ENCODE measurements at places on chromosomes 12 and 14.
A peak's percentile ranks its signal among the peaks of the same experiment; 100 is the strongest.

- DNase-seq = no peak
Observed at GRCh38 chr12:9095322-9095721, 20.4 kb downstream of the A2M start.

DNA sequence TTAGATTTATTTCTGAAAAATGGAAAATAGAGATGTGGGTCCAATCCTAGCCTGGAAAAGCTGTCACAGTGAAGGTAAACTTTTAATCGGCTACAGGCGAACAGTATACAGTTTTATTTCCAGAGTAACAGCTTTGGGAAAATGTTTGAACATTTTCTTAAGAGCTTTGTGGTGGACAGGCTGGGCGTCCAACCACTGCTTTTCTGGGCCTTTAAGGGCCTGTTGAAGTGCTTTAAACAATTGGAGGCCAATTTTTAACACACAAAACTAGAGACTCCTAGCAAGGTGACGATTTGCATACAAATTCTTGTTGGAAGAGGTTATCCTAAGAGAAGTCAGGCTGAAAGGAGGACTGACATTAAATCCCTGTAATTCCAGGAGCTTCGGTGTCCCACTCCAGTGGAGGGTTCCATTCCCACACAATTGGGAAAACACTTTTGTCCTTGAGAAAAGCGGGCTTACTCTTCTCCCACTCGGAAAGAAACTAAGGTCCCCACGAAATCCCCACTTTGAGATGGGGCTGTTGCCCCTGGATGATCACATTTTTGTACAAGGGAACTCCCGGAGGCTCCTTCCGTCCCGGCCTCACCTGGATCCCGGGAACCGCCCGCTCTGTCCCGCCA is 26.9 kb downstream of the BCL11B start:
- no peak for DNase-seq

DNA sequence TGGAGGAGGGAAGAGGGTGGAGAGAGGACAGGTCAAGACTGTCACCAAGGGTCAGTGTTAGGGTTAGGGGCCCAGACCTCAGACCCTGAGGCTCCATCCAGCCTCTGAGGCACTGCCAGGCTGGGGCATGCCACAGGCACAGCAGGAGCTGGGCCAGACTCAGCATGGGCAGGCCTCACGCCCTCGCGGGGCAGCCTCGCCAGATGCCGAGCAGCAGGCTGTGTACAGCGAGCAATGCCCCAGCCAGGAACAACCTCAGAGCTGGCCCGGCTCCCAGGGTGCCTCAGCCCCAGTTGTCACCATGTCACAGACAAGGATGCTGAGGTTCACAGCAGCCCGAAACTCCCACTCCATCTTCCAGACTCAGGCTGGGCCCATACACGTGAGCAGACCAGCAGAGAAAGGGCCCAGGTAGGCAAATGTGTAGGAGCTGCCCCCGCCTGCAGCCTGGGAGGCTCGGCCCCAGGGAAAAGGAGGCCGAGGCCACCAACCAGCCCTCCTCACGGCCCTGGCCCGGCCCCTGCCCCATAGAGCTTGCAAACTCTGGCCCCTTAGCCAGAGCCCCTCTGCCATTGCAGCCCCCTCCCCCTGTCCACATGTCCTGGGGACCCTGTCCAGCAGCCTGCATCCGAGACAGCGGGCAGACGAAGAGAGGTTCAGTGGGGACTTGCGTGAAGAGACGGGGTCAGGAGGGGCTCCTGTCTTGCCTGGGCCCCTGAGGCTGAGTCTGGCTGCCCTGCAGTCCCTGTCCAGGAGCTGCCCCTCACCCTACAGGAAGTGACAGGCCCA is 7.5 kb downstream of the C14orf180 start:
- no peak for DNase-seq

GRCh38 chr14:78566859-78567172 is 396.6 kb downstream of the NRXN3 start:
- DNase-seq = no peak

DNA sequence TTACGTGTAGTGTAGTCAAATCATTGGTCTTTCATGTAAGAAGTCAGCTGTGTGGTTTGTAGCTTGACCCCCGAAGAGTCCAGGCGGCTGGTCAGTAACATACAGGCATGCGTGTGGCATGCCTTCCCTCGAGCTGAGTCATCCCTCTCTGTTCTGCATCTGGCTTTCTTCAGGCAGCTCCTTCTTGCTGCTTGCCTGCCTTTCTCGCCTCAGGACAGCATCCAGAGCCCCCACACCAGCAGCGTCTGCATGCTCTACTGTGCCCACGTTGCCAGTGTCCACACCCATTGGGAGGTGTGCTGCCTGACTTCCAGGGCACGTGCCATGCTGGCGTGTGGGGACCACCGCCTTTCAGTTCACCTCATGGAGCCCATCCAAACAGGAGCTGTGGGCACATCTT is 96.8 kb downstream of the EP400 start:
- DNase-seq = no peak

- no peak for DNase-seq
Observed at GRCh38 chr14:39055786-39056474, 47.1 kb downstream of the SEC23A start.

- DNase-seq = peak; percentile 26
Observed at GRCh38 chr12:111775205-111776193, 8.8 kb downstream of the ALDH2 start.

DNA sequence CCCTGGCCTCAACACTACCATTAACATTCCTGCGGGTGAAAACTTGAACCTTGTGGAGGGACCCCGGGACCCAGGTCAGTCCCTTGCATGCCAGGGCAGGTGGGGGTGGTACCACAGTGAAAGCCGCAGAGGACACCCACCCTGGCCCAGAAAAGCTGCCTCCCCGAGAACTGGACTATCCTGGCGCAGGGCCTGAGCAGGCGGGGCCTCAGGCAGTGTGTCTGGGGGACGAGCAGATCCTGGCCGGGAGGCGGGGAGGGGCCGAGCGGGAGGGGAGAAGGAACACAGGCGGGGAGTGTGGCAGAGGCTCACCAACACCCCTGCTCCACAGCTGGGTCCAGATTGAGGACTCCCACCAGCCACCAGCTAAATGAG is 10.0 kb downstream of the AHNAK2 start:
- DNase-seq = peak; percentile 68

- no peak for DNase-seq
Observed at GRCh38 chr12:87671757-87672156, 357.4 kb downstream of the C12orf50 start.

- peak; percentile 62 for DNase-seq
Observed at GRCh38 chr12:17333287-17333686, 727.3 kb upstream of the LMO3 start.

GRCh38 chr12:77315407-77315806 is 250.0 kb upstream of the E2F7 start:
- no peak for DNase-seq

DNA sequence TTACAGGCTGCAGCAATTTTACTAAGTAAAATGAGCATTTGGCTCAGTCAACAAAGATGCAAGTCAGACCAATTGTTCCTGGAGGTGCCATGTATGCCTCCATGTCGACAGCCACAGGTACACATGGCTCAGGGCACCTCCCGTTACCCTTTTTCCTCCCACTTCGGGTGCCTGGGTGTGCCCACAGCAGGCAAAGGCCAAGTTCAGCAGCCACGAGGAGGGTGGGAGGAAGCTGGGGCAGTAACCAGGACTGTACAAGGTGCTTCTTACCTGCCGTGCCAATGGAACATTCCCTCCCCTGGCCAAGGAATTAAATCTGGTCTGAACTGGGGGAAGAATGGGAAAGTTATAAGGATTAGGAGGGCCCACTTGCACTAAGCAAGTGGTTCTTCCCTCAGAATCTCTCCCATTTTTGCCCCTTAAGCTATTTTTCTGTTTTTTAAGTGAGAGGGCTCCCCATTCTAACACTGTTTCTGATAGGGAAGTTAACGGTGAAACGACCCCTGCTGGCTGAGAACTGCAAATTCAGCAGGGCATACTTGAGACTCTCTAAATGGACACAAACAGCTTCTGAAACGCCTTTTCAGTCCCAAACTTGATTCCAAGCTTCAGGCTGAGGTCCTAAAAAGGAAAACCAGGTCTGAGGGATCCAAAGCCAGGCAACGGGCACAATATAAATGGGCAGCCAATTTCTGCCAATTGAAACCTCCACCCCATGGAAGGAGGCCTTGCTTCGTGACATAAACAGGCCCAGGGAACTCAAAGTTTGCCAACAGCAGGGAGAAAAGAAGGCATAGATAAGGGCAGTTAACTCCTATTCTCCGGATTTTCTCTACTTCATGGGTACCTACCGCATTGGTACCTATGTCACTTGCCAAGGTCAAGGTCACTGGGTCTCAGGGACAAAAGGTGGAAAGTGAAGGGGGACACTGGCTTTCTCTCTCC is 24.8 kb downstream of the CLECL1 start:
- peak; percentile 34 for DNase-seq

GRCh38 chr14:21990116-21990515 is 316.5 kb upstream of the OR4E1 start:
- peak; percentile 10 for DNase-seq

GRCh38 chr12:124821252-124822200 is 42.1 kb downstream of the SCARB1 start:
- no peak for DNase-seq

DNA sequence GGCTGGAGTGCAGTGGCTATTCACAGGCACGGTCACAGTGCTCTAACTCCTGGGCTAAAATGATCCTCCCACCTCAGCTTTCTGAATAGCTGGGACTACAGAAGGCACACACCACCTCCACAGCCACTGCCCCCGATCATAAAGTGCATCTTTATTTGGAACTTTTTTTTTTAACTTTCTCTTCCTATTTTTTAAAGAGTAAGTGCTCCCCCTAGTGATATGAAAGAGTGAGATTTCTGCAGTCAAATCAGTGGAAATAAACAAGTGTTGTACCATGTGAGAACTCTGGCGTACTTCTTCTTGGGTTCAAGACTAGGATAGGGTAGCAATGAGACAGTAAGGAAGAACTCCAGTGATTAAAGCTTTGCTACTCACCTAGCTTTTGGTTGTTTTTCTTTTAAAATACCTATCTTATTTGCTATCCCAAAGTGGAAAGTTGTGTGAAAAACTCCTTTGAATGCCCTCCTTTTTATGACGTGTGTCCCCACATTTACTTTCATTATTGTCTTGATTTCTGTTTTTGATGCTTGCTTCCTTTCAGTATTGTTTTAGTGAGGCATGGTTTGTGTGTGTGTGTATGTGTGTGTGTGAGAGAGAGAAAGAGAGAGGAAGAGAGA is 6.6 kb downstream of the PPP4R4 start:
- peak; percentile 29 for DNase-seq

DNA sequence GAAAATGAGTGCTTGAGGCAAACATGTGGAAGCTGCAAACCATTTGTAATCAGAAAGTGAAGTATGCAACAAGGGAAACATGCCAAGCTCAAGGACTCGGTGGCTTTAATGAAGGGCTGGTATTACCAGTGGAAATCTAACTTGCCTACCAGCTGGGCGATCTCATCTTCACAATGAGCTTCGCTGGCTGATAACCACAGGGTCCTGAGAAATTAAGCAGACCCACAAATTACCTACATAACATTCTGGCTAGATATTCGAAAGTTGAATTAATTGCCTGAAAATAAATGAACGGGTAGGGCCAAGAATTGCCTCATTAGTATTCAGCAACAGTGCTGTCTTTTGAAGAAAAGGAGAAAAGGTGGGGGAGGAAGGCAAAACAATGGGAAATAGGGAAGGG is 439.4 kb downstream of the PDZRN4 start:
- no peak for DNase-seq

- no peak for DNase-seq
Observed at GRCh38 chr14:52706286-52706685, 714 bp upstream of the PSMC6 start.

DNA sequence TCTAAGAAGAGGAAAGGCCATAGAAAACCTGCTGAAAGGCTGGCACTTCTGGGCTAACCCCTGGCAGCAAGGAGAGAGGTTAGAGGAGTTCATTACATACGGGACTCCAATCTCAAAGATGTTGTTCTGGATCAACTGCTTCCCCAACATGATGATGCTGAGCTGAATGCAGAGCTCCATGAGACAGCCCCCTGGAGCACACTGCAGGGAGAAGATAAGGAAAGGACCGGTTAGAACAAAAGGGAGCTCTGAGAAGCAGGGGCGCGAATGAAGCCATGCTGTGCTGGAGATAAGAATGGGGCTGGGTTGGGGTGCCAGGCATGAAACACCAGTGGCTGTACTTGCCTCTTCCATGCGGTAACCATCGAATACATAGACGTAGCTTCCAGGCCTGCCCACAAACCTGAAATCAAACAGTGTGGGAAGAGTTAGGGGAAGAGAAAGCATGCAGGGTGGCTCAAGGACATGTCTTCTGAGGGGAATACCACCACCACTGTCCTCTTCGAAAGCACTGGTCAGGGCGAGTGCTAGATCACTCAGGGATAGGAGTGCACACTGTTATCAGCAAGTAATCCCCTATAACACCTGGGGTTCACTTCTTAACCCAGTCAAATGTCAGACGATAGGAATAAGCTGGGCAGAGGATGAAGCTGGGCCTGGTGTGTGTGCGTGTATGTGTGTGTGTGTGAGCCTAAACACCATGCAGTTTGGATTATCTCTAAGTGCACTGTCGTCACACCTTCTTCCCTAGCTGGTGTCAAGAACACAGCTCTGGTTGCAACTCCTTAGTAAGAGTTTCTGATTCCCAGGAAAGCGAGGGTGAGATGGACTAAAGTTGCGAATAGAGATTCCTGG is 180.9 kb downstream of the NTF3 start:
- DNase-seq = no peak

DNA sequence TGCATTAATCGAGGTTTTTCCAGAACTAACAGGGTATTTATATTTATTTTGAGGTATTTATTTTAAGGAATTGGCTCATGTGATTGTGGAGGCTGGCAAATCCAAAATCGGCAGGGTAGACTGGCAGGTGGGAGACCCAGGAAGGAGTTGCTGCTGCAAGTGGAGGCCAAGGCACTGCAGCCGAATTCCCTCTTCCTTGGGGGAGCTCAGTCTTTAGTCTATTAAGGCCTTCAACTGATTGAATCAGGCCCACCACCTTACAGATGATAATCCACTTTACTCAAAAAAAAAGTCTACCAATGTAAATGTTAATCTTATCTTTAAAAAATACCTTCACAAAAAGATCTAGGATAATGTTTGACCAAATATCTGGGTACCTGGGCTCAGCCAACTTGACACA is 1.2 kb upstream of the OAS2 start:
- DNase-seq = no peak

DNA sequence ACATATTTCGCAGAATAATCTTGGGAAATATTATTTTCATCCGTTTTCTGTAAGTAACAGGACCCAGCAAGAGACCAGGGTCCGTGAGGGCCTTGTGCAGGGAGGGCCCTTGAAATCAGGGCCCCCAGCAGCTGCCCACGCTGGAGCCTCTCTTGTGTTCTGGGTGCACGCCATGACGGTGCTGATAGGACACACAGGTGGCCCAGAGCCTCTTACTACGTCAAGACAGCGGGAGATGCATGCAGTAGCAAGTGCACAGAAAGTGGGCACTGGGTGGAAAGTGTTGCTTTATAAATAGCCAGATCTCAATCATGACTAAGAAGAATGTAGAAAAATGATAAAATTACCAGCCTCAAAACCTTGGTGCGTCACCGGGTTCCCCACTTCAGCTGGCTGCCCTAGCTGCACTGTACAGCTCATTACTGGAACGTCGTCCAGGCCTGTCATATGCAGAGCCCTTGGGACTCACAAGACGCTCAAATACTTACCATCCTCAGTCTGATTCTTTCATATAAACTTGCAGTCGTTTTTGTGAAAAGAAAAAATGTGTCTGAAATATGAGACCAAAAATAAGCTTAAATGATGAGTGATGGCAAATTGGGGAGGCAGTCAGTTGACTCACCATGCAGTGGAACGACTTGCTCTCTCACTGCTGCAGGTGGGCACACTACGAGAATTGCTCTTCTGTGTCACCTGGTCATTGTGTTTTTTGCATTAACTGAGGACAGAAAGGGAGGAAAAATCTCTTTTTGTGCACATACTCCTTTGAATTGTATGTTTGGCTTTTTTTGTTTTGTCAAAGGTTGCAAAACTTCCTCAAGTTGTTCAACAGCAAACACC is 68.2 kb downstream of the DDX51 start:
- no peak for DNase-seq

GRCh38 chr14:100849115-100849781 is 23.3 kb downstream of the MEG3 start:
- DNase-seq = peak; percentile 68
